CD4-positive, alpha-beta T cell treated with Interleukin-17A for 4 hours (primary cell): ENCODE measurements at places on chromosomes 2 and 18.

GRCh38 chr2:69177785-69178636 lies 165.0 kb downstream of the ANTXR1 start:
- DNase-seq, result no peak

GRCh38 chr2:144894612-144895599 lies 375.0 kb upstream of the ZEB2 start:
- DNase-seq, result no peak

DNA sequence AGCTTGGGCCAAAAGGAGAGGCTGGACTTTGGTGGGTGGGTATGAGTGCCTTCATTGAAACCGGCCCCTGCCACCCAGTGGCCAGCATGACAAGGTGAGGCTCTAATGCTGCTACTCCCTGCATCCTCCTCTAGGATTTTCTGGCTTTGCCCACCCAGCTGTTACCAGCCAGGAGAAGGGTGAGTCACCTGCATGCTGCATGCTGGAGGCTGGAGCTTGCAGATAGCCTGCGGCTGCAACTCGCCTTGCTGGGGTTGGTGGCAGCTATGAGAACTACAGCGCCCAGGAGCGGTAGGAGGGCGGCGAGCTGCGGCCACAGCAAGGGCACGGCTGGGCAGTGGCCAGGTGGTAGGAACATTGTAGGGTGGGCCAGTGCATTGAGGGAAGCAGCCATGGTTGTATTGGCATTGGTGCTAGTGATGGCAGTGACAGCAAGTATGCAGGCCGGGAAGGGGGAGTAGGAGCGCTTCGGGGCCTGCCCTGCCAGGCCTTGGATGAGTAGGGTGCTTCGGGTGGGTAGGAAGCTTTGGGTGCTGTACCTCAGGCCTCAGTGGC lies 75.4 kb upstream of the SLC35G4 start:
- no peak for DNase-seq

DNA sequence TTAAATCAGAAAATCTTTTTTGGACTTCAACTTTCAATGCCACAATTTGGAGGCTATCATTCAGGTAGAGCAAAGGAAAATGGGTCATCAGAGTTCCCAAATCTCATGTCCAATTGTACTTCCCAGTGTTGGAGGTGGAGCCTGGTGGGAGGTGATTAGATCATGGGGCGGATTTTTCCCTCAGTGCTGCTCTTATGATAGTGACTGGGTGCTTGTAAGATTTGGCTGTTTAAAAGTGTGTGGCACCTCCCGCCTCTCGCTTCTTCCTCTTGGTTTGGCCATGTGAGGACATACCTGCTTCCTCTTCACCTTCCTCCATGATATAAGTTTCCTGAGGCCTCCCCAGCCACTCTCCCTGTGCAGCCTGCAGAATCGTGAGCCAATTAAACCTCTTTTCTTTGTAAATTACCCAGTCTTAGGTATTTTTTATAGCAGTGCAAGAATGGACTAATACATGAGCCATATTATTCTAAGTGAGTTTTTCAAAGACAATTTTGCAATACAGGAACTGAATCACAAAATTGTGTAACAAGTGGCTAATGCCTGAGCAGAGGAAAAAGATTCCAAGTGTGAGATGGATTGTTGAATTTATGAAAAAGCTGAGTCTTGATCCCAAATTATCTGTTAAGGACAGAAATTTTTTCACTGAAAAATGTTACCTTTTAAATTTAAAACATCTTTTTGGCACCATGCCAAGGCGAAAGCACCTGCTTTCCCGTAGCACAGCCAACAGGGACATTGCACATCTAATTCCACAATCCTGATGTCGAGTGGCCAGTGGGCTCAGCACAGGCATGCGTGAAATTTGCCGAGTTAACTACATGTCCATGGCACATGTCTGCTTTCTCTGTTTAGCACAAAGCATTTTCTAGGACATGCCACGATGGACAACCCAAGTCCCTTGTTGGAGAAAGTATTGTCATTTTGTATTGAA lies 150.9 kb downstream of the COL6A3 start:
- DNase-seq, result no peak

GRCh38 chr2:168723275-168723899 lies 79.0 kb upstream of the NOSTRIN start:
- DNase-seq, result no peak

GRCh38 chr2:28758459-28758858 lies 6.8 kb downstream of the PPP1CB start:
- no peak for DNase-seq

DNA sequence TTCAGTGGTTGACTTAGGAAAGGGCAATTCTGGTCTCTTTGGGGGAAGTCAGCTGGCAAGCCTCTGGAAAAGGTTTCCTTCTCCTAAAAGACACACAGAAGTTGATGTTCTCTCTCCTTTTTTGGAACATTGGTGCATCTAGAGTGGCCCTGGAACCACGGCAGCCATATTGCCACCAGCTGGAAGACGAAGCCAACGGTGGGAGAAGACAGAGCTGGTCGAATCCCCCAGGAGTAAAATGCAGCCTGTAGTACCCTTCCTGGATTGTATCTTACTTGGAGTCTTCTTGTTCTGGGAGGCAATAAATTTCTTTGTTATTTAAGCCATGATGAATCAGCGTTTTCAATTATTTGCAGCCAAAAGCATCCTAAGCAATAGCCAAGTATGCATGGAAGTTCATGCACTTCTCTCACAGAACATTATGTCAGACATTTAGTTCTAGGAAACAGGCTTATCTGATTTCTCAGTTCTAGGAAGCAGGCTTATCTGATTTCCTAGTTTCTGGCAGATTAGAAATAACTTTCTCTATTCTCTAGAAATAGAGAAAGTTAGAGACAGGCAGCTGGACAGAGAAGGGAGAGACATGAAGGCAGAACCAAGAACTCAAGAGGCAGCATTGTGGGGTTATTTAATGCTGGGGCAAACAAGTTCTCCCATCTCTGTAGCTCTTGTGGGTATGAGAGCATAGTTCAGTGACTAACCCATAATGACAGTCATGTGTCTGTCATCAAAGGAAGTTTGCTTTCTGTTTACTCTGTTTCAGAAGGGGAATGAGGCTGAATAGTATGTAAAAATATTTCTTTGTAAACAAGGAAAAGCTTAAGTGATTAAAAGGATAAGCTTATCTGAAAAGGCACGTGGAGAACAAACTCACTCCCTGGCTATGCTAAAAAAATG lies 40.5 kb upstream of the NABP1 start:
- DNase-seq, result peak; percentile 15

DNA sequence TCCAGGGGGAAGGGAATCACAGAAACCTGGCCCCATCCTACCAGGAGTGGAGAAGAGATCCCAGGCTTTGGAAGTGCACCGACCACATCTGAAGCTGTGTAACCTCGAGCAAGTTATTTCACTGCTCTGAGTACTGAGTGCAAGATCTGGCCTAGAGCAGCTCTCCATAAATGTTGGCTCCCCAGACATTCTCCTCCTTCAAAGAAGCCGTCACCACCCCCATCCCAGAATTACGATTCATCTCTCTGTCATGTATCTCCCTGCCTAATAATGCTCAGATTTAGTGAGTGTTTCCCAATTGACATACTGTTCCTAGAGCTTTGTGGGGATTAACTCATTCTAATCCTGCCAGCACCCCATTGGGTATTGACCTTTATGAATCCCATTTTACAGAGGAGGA lies 51.7 kb downstream of the TNS1 start:
- no peak for DNase-seq

DNA sequence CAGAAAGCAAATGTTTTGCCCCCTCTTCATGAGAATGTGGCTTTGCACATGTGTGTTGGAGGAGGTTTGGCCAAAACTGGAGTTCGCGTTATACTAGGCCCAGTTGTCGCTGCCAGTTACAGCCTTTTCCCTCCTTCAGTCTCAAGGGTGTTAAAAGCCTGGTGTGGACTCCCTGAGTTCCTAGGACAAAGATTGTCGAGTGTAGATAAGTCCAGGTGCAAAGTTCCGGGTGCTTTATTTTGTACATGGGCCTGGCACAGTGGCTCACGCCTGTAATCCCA lies 542 bp upstream of the RNF103 start:
- peak; percentile 13 for DNase-seq
